GM19239 (cell line): ENCODE measurements at places on chromosomes 13 and 19.

DNA sequence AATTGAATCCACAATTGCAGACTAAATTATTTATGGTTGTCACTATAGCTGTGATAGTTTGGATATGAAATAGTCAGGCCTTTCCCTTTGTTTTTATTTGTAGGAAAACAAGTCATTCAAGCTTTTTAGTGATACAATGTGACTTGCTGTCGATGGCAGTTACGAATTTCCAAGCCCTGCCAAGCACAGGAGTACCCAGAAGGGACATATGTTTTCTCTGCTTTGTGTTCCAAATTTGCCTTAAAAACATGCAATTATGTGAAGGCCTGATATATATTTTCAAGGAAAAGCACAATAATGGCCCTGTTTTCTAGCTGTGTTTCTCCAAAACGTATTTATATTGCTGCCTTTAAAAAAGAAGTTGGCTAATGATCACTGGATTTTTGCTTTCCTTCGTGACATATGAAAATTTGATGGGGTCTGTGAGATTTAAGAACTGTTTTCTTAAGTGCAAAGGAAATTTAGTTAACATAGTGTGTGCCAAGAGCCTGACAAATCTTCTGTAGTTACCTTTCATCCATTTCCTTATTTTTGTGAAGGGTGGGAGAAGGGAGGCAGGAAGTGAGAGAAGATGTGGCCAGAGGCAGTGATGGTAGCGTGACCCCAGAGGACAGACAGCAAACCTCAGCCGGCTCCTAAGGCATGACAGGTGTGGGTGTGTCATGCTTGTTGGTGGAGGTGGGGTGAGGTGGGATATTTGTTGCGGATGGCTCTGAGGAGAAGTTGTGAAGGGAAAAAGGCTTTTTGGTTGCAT lies 79.6 kb downstream of the TEX26 start:
- DNase-seq, result no peak

DNA sequence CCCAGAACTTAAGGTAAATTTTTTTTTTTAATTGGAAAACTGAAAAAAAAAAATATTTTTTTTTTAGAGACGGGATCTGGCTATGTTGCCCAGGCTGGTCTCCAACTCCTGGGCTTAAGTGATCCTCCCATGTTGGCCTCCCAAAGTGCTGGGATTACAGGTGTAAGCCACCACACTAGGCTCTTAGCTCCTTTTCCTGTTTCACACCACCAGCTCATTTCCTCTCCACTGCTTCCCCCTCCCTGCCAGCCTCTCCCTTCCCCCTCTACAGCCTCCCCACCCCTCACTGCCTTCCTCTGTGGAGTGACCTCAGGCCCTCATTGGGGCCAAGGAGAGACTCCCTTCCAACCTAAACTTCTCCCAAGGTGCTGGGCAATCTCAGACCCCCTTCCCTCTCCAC lies 4.2 kb upstream of the GIPR start:
- no peak for DNase-seq

GRCh38 chr19:45153339-45154063 lies 7.3 kb downstream of the NKPD1 start:
- DNase-seq, result no peak

GRCh38 chr13:30877335-30877734 lies 28.7 kb upstream of the MEDAG start:
- DNase-seq, result no peak
